Heart right ventricle (tissue), 16 donors: ENCODE measurements at places on chromosomes 13 and 19. TPM values are rescaled to one million over a fixed set of nuclear protein-coding genes. Genes with fewer than 3 reads are reported as not detected.
A peak's percentile ranks its signal among the peaks of the same experiment; 100 is the strongest.

DNA sequence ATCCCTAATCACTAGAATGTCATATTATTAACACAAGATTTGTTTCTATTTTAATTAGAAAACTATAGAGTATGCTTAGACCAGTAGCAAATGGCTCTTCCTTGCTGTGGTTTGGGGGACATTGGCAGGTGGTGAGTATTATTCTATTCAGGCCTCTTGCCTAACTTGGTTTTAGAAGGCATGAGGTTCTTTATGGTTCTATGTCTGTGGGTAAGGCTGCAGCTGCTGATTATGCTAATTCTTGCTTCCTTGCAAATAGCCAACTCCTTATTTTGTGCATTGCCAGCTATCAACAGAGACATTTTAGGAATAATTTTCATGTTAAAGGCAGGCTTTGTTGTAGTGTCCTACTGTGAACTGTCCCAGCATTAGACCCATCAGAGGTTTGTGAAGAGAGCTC lies 1344.9 kb downstream of the UQCRFS1 start:
- DNase-seq, result no peak

The LCP1 gene
- 15.9 TPM for total RNA-seq

The FGF22 gene
- total RNA-seq, result 0.20 TPM

DNA sequence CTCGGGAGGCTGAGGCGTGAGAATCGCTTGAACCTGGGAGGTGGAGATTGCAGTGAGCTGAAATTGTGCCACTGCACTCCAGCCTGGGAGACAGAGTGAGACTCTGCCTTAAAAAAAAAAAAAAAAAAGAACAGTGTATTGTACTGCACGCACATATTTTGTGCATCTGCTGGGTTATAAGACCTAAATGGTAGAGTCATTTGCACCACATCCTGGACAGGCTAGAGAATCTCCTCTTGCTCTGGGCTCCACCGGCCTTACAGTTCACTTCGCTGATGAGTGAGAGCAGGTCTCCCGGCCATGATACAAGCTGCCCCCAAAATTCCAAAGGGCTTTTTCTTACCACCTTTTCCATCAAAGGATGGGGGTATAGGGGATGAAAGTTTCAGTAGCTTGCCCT lies 7.2 kb upstream of the SAE1 start:
- DNase-seq, result no peak

The CYP2A7 gene
- total RNA-seq, result not detected

- DNase-seq, result no peak
Measured at GRCh38 chr19:40594657-40595091, 6.5 kb upstream of the LTBP4 start.

The USE1 gene
- total RNA-seq, result 25.1 TPM

- no peak for DNase-seq
Measured at GRCh38 chr13:112981451-112981850, 12.4 kb downstream of the MCF2L start.

DNA sequence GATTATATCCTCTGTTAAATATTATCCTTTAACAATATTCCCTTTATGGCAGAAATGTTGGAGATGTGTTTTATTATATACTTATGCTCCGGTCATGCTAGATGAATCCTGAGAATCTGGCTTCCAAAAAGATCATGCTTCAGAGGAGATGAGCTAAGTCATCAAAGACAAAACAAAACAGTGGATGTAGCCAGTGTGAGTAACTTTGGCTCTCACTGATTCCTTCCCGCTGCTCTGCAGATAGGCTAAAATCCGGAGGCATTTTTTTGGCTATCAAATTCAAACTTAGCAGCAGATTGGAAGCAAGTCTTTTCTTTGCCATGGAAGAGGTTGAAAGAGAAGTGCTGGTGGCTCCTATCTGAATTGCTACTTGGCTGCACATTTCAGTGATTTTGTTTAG lies 295.9 kb downstream of the GPC6 start:
- no peak for DNase-seq

The MIA gene
- total RNA-seq, result not detected

The VSTM2B gene
- not detected for total RNA-seq

The OR7D2 gene
- not detected for total RNA-seq

DNA sequence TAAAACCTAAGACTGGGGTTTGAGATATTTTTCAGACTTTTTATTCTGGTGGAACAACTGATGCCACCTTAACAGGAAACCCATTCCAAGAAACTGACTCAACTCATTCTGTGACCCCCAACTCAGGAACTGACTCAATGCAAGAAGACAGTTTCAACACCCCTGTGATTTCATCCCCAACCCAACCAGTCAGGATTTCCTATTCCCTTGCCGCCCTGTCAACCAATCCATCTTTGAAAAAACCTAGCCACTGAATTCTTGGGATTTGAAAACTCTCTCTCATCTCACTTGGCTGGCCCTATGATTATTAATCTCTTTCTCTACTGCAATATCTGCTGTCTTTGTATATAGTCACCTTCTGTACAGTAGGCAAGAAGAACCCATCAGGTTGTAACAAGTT lies 1211.9 kb upstream of the ATXN8OS start:
- DNase-seq, result no peak

The GPR108 gene
- total RNA-seq, result 29.9 TPM

- DNase-seq, result no peak
Measured at GRCh38 chr19:3146677-3147100, 10.9 kb downstream of the GNA15 start.

- no peak for DNase-seq
Measured at GRCh38 chr19:54905803-54906511, at the start of gene NCR1. NCR1 (plus strand) TSS chr19:54906148; CDS start chr19:54906188, 40 bp downstream.

- no peak for DNase-seq
Measured at GRCh38 chr13:49124693-49125304, 95.3 kb upstream of the MLNR start.

GRCh38 chr13:103078158-103078557 lies 11.9 kb upstream of the SLC10A2 start:
- no peak for DNase-seq

- no peak for DNase-seq
Measured at GRCh38 chr19:7685546-7686445, 5.2 kb downstream of the TRAPPC5 start.

DNA sequence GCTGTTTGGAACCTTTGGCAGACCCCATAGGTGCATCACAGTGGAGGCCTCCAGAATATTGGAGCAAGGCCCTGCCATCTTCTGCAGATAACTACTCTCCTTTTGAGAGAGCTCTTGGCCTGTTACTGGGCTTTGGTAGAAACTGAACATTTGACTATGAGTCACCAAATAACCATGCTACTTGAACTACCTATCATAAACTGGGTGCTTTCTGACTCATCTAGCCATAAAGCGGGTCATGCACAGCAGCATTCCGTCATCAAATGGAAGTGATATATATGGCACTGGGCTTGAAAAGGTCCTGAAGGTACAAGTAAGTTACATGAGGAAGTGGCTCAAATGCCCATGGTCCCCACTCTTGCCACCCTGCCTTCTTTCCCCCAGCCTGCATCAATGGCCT lies 782.5 kb upstream of the SLITRK6 start:
- DNase-seq, result no peak

The IGFL3 gene
- not detected for total RNA-seq

The CBY2 gene
- not detected for total RNA-seq

The EFNA2 gene
- not detected for total RNA-seq

GRCh38 chr13:98581971-98582702 lies 5.2 kb upstream of the STK24 start:
- DNase-seq, result no peak

The RASAL3 gene
- 0.19 TPM for total RNA-seq

The CACNA1A gene
- 1.3 TPM for total RNA-seq

DNA sequence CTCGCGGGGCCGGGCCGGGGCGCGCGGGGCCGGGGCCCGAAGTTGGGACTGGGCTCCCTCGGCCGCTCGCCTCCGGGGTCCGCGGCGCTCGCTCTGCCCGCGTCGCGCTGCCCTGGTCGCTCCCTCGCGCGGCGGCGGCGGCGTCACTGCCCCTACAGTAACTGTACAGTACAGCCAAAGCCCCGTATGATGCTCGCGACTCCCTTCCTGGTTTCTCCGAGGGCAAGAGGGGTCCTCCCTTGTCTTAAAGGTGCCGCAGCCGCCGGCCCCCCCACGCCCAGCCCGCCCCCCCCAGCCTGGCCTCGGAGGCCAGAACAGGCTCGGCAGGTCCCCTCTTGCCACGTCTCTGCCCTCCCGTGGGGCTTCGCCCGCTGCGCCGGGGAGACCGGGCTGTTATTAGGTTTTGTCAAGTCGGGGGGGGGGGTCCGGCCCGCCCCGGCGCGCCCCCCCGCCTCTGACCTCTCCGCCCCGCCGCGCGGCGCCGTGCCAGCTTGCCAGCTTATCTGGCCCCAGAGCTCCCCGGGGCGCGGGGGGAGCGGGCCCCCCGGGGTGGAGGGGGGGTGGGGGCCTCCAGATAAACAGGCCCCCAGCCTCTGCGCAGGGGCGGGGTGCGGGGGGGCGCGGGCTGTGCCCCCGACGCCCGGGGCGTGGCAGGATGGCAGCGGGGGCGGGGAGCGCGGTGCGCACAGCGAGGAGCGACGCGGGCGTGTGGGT lies at the start of gene ZBTB7A:
Gene ZBTB7A (minus strand): TSS at position 218 of the 714 bp plus-strand sequence. CDS start 11,667 bp downstream, outside the sequence.
- DNase-seq, result peak; percentile 84

- no peak for DNase-seq
Measured at GRCh38 chr19:7815325-7815724, 14.7 kb upstream of the EVI5L start.

DNA sequence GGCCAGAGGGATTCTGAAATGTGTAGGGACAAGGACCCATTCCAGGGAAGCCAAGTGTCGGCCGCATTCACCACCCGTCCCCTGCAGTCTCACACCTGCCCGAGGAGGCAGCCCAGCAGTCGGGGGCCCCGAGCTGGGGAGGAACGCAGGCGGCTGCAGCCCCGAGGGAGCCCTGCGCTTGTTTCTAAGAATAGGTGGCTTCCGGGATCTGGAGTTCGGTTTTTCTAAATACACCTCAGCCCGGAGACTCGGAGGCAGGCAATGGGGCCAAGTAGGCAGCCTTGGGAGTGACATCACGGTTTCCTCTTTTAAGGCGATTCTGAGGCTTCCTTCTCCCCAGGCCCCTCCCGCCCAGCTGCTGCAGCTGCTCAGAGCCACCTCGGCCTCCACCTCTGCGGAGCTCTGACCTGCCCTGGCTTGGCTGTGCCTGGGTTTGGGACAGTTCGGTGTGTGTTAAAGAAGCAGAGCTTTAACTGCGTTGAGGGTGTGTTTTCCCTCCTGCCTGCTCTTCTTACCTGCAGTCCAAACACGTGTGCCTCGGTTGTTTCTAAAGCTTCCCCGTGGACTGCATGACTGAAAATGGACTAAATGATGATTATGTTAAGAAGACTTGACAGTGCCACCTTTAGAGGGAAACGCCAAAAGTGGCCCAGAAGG lies 80.5 kb downstream of the COL4A2 start:
- peak; percentile 86 for DNase-seq

GRCh38 chr19:6576869-6577475 lies 14.0 kb downstream of the CD70 start:
- DNase-seq, result no peak

The RHPN2 gene
- total RNA-seq, result 1.3 TPM

The SLC27A1 gene
- 64.5 TPM for total RNA-seq

- DNase-seq, result no peak
Measured at GRCh38 chr13:99129050-99129449, 71.6 kb upstream of the UBAC2 start.

- DNase-seq, result no peak
Measured at GRCh38 chr13:25977216-25977615, 74.6 kb downstream of the SHISA2 start.

GRCh38 chr13:110689711-110690110 lies 16.2 kb downstream of the CARS2 start:
- DNase-seq, result no peak

GRCh38 chr19:47651691-47652090 lies 42.8 kb downstream of the BICRA start:
- DNase-seq, result no peak

- DNase-seq, result no peak
Measured at GRCh38 chr19:34577056-34577455, 95.5 kb downstream of the WTIP start.

- DNase-seq, result no peak
Measured at GRCh38 chr13:74305876-74306275, 171.7 kb upstream of the KLF12 start.

The FCGBP gene
- total RNA-seq, result 0.36 TPM

DNA sequence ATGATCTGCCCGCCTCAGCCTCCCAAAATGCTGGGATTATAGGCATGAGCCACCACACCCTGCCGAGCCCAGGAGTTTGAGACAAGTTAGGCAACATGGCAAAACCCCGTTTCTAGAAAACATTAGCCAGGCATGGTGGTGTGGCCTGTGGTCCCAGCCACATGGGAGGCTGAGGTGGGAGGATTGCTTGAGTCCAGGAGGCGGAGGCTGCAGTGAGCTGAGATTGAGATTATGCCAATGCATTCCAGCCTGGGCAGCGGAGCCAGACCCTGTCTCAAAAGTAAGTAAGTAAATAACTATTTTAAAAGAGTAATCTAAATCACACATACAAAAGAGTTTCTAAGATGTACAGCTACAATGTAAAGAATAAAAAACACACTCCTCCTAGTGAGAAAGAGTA lies 41.9 kb downstream of the SKA3 start:
- no peak for DNase-seq

The CGB8 gene
- total RNA-seq, result not detected

The AP1M1 gene
- total RNA-seq, result 52.5 TPM

DNA sequence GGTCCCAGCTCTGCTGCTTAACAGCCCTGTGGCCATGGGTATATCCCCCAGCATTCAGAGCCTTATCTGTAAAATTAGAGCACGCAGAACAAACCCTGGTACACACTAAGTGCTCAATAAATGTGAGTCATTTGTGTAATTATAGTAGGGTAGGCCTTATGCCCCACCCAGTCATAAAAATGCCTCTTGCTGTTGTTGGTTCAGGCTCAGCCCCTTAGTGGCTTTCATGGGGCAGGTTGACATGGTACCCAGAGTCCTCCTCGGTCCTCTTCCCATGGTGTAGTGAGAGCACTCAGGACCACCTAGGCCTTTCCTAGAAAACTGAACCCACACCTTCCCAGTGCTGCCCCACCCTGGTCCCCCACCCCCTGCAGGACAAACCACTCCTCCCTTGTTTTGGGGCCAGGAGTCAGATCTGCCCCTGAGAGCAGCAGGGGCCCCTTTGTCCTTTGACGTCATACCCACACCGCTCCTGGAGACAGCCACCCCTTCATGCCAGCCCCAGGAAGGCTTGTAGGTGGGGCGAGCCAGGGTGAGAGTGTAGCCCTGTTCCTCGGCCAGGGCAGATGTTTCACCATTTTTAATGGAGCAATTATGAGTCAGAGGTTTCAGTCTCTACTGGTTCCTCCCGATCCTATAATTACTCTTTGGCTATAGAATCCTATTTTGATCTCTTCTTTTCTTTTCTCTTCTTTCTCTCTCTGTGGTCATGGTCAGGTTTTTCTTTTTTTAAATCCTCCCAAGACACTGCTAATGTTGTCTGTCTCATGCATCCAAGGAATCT lies 36.8 kb downstream of the ACTN4 start:
- no peak for DNase-seq

GRCh38 chr19:42093926-42094325 lies 18.0 kb downstream of the ZNF574 start:
- no peak for DNase-seq

The ZNF181 gene
- total RNA-seq, result 19.6 TPM

The ACP5 gene
- 1.8 TPM for total RNA-seq

The EPSTI1 gene
- 5.7 TPM for total RNA-seq
